Smooth muscle cell of the brain vasculature (primary cell): ENCODE measurements at places on chromosomes 2 and 18.
A peak's percentile ranks its signal among the peaks of the same experiment; 100 is the strongest.

- no peak for DNase-seq
Measured at GRCh38 chr2:11578986-11579774, 45.3 kb downstream of the GREB1 start.

DNA sequence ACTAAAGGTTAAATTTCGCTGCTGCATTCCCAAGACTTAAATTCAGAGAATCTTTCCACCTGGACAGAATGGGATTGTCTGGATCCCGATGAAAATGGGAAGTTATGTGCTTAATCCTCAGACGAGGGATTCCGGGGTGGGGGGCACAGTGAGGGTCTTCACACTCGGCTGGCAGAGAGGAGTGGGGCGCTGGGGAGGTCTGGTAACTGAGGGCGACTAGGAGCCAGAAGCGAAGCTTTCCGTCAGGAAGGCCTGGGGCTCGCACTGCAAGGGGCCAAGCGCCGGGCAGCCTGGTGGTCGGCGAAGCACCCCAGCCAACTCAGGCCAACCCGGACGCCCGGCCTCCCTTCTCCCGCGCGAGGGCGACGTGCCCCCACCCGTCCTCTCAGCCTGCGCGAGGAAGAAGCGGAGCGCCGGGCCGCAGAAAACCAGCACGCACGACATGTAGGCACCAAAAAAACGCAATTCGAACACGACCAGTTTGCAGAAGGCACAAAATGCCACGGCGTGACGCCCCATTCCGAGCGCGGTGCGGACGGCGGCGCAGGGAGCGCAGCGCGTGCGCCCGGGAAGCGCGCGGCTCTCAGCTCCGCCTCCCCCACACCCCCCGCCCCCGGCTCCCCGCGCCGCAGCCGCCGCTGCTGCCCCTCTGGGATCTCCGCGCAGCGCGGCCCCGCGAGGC lies 188.1 kb downstream of the ZEB2 start:
- peak; percentile 26 for DNase-seq

DNA sequence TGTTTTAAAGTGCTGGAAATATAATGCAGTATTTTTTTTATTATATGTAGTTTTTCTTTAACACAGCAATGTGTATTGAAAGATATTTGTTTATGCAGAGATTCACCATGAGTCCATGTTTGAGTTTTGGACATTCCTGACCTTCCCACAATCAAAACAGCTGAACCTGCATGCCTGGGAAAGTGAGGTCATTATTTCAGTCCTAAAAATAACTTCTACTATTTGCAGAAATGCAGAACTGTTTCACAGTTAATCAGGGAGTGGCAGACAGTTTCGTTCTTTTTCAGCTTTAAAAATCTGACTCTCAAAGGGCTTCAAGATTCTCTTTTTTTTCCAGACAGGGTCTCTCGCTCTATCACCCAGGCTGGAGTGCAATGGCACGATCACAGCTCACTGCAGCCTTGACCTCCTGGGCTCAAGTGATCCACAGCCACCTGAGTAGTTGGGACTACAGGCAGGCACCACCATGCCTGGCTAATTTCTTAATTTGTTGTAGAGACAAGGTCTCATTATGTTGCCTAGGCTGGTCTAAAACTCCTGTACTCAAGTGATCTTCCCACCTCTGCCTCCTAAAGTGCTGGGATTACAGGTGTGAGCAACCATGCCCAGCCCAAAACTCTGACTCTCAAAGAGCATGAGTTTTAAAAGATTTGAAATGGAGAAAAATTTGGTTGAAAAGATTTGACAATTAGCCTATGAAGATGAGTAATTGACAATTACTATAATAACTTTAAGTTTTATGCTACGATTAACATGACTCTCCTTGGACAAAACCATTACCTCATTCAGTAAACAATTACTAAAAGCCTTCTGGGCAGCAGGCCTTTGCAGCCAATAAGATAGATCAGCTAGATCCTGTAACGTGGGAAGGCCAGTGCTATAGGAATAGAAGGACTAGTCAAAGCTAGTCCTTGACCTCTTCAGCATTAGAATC lies 5.0 kb upstream of the MYL12B start:
- DNase-seq: no peak

GRCh38 chr2:152407204-152407721 lies 72.3 kb downstream of the FMNL2 start:
- no peak for DNase-seq

DNA sequence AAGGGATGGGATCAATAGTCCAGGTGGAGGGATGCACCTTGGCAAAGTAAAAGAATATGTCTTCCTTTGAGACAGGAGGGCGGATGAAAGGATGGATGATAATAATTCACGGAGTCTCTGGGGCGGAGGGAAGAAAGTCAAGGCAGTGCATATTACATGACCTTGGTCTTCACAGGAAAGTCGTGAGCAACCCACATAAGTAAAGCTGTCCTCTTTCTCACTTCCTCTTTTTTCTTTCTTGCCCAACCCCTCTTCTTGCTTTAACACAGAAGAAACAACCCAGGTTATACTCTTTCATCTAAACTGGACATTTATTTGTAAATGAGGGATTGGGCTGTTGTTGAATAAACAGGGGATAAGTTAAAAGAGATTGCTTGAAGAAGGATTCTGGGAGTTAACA lies 168.7 kb upstream of the SKOR2 start:
- DNase-seq: no peak

DNA sequence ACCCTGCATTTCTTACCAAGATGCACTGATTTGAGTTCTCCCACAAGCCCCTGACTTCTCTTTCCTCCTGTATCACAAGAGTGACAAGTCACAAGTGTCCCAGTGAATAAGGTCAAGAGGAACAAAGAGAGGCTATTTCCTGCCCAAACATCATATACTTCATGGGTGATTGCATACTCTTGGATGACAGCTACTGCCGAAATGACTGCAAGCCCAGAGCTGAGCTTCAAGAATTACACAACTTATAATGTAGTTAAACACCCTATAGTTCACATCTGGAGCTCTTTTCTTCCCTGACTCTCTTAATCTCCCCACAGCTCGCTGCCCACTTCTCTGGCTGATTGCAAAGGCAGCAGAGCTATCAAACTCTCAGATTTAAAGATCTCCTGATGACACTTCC lies 289.7 kb upstream of the PARD3B start:
- DNase-seq: no peak

DNA sequence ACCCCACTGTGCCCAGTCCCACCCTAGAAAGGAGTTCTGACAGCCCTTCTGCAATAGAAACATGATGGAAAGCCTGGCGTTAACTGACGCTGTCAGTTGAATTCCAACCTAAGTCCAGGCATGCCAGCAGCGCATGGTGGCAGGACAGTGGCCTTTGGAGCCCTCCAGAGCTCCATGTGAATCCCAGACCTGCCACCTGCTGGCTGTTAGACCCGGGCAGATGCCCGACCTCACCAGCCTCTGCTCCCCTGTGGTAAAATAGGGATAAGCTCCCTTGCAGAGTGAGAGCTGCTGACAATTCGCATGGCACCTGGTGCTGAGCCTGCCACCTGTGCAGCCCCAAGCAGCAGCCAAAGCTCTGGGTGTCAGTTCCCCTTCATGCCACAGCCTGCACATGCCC lies 138.6 kb downstream of the LOXHD1 start:
- DNase-seq: no peak

DNA sequence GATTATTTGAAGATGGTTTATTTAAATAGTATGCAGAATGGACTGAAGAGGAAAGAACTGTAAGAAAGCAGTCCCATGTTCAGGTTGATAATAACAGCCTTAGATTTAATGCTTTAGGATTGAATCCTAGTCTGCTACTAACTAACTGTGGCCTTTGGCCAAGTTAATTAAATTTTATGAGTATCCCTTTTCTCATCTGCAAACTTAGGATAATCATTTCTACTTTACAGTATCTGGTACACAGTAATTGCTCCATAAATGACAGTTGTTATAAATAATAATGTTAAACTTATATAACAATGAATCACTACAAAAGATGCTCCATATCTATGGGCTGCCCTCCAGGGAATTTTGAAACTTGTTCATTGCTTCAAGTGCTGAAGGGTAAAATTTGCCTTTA lies 41.0 kb downstream of the FAP start:
- DNase-seq: no peak

DNA sequence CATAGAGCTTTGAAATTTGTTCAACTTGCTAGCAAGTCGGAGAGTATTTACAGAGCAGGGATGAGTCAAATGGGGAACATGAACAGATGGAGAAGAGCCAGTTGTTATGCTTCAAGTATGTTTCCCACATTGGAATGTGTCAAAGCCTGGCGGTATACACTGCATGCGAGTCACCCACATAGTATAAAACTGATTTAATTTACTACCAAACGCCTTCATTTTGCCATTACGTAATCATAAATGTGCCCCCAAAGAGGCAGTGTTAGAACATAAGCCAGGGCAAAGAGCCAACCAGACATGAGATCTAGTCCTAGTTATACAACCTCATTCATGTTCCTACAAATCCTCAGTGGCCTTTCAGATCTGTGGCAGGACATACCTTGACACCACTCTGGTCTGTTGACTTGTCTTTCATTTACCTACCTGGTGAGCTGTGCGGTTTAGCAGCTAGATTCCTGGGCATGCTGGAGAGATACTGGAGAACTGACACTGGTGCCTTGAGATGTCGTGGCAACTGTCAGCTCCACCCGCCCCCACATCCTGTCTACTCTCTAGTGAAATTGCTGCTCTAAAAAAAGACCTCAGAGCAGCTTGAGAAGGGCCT lies 21.7 kb upstream of the NRP2 start:
- no peak for DNase-seq

DNA sequence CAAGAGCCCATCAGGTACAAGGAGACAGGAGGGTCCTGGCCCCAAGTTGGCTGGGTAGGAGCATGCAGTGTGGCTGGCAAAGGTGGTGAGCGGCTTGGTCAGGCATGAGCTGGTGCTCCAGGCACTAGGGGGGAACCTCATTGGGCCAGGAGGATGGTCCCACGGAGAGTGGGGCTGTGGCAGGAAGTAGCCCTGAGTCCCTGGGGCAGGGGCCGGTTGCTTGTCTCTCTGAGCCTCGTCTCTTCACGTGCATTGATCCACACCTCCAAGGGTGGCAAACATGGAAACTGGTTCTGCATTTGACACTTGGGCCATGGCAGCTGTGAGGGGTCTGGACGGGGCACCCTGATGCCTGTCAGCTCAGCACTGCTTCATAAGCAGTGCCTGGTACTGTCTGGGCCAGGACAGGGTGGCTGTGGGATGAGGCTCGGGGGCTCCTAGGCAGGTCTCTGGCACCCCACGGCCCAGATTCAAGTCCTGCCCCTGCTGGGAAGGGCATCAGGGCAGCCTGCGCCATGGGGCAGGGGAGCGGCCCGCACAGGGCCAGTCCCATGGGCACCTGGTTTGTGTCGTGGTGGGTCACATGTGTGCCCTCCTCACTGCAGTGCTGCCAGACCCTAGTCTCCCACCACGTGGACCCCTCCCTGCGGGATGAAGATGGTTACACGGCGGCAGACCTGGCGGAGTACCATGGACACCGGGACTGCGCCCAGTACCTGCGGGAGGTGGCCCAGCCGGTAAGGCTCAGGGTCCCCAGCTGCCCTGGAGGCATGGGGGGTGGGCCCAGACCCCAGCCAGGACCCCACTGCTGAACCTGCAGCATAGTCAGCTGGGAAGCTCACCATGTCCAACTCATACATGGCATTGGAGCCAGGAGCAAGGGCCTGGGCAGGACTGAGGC lies 16.4 kb downstream of the ESPNL start:
- DNase-seq: no peak

GRCh38 chr2:101106453-101107181 lies 44.6 kb downstream of the TBC1D8 start:
- DNase-seq: peak; percentile 54

DNA sequence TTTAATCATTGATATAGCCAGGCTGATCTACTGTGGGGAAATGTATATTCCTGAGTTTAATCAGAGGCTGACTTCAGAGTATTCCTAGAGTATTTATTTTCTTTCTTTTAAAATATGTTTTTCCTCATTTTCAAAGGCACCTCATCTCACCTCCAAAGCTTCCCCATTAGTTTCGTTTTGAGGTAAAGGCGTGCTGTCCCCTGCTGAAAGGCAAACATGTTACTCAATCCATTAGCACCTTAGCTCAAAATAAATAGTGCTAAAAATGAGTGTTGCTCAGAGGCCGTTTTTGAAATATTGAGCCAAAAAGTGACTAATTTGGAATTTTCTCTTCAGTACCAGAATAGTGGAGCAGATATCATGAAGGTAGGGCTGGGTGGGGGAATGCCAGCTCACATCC lies 386.2 kb downstream of the SOX11 start:
- no peak for DNase-seq

GRCh38 chr2:109256111-109256510 lies 127.1 kb downstream of the SH3RF3 start:
- DNase-seq: no peak

DNA sequence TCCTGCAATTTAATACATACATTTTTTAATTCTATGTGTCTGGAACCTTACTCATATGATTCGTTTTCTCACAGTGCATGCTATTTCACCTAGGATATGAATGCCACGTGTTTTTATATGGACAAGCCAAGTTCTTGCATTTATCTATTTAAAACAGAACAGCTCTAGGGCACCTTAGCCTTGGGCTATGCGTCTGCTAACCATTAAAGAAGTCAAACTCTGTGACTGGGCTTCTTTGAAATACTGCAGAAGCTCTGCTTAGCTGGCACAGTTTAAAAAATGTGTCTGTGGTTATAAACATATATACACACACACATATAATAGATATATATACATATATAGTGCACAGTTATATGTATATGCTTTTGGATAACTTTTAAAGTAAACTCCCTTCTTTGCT lies 890.8 kb upstream of the KLHL29 start:
- no peak for DNase-seq

- DNase-seq: no peak
Measured at GRCh38 chr2:164504253-164504652, 117.0 kb downstream of the GRB14 start.

DNA sequence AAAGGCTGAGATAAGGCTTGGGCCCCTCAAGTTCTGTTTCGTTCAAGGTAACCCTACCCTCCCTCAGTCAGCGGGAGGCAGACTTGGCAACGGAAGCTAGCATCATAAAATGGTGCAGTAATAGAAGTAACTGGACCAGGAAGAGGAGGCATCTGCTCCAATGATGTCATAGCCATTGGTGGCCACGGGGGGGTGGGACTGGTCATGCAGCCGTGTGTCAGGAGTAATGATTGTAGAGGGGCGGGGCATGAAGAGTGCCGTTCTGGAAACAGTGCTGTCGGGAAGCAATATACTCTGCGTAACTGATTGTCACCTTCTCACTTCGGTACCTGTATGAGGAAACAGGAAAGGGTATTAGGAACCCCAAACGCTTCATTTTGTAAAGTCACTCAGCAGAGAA lies 6.9 kb upstream of the POLR2D start:
- no peak for DNase-seq

- no peak for DNase-seq
Measured at GRCh38 chr2:237833546-237833945, 25.9 kb upstream of the RAMP1 start.
